K562 (cell line): ENCODE measurements at places on chromosomes 6 and 20. TPM values are rescaled to one million over a fixed set of nuclear protein-coding genes. Genes with fewer than 3 reads are reported as not detected.

Gene MUC22
- not detected in 2 replicates for total RNA-seq

DNA sequence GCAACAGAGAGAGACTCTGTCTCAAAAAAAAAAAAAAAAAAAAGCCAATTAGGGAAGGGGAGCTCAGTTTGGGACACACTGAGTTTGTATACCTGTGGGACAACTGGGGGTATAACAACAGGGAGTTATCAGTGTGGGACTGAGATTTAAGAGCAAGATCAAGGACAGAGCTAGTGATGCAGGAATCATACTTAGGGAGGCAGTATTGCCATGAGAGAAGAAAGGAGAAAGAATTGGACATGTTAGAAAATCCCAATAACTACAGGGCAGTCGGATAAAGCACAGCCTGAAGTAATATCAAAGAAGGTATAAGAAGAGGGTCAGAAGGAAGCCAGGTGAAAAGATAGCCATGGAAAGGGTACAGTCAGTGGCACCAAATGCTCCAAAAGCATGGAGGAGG, 121.2 kb downstream of the PTPRT start:
- no peaks in the 10 kb centered on the region for H3K36me3 ChIP-seq
- H3K27me3 ChIP-seq, result no peaks in the 10 kb centered on the region
- no peak overlapping the region for H3K27ac ChIP-seq
- DNase-seq, result no peak
- no peaks in the 10 kb centered on the region for H3K4me1 ChIP-seq
- no peak overlapping the region for H3K4me3 ChIP-seq

- DNase-seq, result no peak
- H3K4me1 ChIP-seq, result no peaks in the 10 kb centered on the region; the same call in 2 of the 3 replicates
- no peaks in the 10 kb centered on the region for H3K36me3 ChIP-seq
- H3K27me3 ChIP-seq, result no peaks in the 10 kb centered on the region
Measured at GRCh38 chr6:22068561-22069305, 228.1 kb downstream of the PRL start.

- H3K4me1 ChIP-seq, result no peaks in the 10 kb centered on the region
- H3K4me3 ChIP-seq, result no peak overlapping the region
- H3K27ac ChIP-seq, result no peak overlapping the region
- no peaks in the 10 kb centered on the region for H3K27me3 ChIP-seq
- no peak for DNase-seq
Measured at GRCh38 chr6:54981276-54981609, 134.7 kb downstream of the FAM83B start.

Gene FAM162B
- total RNA-seq, result not detected in 2 replicates

Gene NRN1
- not detected in 2 replicates for total RNA-seq

DNA sequence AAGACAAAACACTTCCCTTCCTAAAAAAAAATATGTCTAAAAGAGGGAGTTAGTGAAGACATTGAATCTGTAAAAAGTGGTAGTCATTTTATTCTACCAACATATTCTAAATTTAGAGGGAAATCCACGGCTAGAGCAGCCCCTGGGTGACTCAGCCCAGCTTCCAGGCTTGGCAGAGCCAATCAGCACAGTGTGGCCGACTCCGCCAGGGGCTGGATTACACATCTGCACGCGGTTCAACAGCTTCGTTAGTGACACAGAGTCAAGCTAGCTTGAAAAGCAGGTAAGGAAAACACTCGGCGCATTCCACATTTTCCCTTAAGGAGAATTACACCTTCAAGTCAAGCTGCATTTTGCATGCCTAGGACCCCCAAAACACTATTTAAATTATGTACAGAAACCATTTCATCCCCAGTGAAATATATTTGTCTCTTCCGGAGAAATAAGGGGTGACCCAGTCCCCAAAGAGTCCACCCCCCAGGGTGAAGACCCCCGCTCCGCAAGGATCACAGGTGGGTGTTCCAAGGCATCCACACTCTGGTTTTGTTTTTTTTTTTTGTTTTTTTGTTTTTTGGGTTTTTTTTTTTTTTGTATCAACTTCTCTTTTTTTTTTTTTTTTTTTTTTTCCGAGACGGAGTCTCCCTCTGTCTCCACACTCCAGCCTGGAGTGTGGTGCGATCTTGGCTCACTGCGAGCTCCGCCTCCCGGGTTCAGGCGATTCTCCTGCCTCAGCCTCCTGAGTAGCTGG, 58.4 kb upstream of the ARID1B start:
- H3K4me1 ChIP-seq, result peaks cover 33% of the 10 kb centered on the region
- H3K36me3 ChIP-seq, result no peaks in the 10 kb centered on the region

GRCh38 chr6:21908161-21908848, 314.8 kb downstream of the SOX4 start:
- H3K4me1 ChIP-seq, result no peaks in the 10 kb centered on the region
- no peak for DNase-seq
- H3K27ac ChIP-seq, result no peak overlapping the region
- H3K4me3 ChIP-seq, result no peak overlapping the region

GRCh38 chr6:157586476-157587126, 205.6 kb downstream of the ZDHHC14 start:
- H3K36me3 ChIP-seq, result no peaks in the 10 kb centered on the region; the same call in 2 of the 3 replicates
- H3K4me3 ChIP-seq, result no peak overlapping the region
- no peak overlapping the region for H3K27ac ChIP-seq
- DNase-seq, result no peak

Gene RAET1L
- not detected in 2 replicates for total RNA-seq

Gene DEFB118
- not detected in 2 replicates for total RNA-seq

Gene VIP
- not detected in 2 replicates for total RNA-seq

DNA sequence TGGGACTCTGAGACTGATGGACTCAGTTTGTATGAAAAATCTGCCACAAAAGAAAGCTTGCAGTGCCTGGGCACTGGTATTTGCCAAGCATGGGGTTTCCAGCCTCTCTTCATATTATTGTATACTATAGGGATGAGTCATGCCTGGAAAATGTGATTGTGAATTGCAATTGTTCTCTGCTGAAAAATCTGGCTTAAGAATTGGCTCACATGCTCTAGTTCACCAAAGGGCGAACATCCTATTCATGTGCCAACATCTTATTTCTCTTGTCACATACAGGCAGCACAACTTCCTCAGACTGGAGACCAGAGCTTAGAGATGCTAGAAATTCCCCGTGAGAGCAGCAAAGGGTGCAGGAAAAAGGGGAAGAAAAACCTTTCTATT, 103.6 kb upstream of the KCNK16 start:
- no peak overlapping the region for H3K4me3 ChIP-seq
- H3K4me1 ChIP-seq, result no peaks in the 10 kb centered on the region
- DNase-seq, result no peak
- H3K27ac ChIP-seq, result no peak overlapping the region
- H3K36me3 ChIP-seq, result no peaks in the 10 kb centered on the region

DNA sequence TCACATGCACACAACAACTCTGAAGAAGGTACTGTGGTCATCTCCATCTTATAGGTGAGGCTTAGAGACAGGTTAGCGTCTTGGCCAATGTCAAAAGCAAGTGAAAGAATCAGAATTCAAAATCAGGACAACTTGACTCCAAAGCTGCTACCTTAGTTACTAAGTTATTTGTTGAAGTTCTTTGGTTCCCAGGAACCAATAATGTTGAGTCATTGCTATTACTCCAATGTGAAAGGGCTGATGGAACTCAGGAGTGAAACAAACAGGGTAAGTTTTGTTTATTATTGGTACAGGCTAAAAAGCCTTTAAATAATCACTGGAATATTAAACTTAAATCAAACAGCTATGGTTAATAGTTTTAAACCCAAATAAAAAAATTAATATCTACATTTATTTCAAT, 111.1 kb downstream of the PDSS2 start:
- H3K4me1 ChIP-seq, result no peaks in the 10 kb centered on the region; the same call in 2 of the 3 replicates
- H3K4me3 ChIP-seq, result no peak overlapping the region
- H3K36me3 ChIP-seq, result no peaks in the 10 kb centered on the region
- H3K27me3 ChIP-seq, result no peaks in the 10 kb centered on the region

Gene SYNDIG1
- not detected in 2 replicates for total RNA-seq

Gene TRIM27
- total RNA-seq, result 122 and 127 TPM in 2 replicates

DNA sequence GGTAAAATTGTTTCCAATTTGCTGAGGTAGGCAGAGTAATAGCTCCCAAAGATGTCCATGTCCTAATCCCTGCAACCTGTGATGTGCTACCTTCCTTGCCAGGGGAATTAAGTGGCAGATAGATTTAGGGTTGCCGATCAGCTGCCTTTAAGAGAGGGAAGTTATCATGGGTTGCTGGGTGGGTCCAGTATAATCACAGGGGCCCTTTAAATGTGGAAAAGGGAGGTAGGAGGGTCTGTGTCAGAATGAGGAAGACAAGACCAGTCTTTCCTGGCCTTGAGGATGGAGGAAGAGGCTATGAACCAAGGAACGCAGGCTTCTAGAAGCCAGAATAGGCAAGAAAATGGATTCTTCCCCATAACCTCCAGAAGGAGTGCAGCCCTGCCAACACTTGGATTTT, 50.7 kb downstream of the CTCFL start:
- no peak overlapping the region for H3K4me3 ChIP-seq
- H3K27ac ChIP-seq, result no peak overlapping the region
- peaks cover 16% of the 10 kb centered on the region; the same call in 2 of the 3 replicates for H3K4me1 ChIP-seq
- no peaks in the 10 kb centered on the region for H3K27me3 ChIP-seq
- DNase-seq, result no peak
- no peaks in the 10 kb centered on the region for H3K36me3 ChIP-seq

DNA sequence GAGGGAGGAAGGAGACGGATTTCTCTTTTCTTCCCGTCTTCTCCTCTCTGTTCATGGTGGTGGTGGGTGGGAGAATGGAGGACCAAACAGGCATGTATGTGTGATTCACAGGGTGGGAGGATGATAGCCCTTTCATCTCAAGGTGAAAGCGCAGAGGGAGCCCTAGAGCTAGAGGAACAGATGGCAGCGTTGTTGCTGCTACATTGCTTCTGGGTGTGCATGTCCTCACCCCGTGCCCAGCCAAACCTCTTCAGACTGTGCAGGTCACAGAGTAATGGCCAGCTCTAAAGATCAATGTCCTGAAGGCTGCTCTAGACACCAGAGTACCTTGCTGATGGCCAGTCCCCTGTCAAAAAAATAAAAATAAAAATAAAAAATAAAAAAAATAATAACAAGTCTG, 301.8 kb downstream of the TBC1D7 start:
- DNase-seq, result no peak
- H3K36me3 ChIP-seq, result no peaks in the 10 kb centered on the region
- no peaks in the 10 kb centered on the region for H3K27me3 ChIP-seq
- H3K4me3 ChIP-seq, result no peak overlapping the region
- H3K4me1 ChIP-seq, result no peaks in the 10 kb centered on the region
- H3K27ac ChIP-seq, result no peak overlapping the region

DNA sequence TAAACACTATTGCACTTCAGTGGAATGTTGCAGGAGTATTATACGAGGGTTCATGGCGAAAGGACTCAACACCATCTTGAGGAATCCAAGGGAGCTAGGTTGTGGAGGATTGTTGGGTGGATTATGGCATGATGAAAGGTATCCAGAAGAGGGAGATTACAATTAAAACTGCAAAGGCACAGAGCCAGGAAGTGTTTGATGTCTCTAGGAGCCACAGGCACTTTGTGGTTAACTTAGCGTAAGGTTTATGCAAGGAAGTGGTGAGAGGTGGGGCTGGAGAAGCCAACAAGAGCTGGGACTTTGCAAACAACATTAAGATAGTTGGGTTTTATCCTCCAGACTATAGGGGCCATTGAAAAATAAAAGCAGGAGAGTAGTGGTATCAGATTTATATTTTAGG, 86.6 kb upstream of the TPD52L1 start:
- peaks cover 36% of the 10 kb centered on the region for H3K36me3 ChIP-seq
- H3K4me3 ChIP-seq, result no peak overlapping the region
- H3K27ac ChIP-seq, result no peak overlapping the region

GRCh38 chr6:164262348-164262747, 847.8 kb downstream of the QKI start:
- H3K4me3 ChIP-seq, result no peak overlapping the region
- H3K27ac ChIP-seq, result no peak overlapping the region
- H3K4me1 ChIP-seq, result no peaks in the 10 kb centered on the region

DNA sequence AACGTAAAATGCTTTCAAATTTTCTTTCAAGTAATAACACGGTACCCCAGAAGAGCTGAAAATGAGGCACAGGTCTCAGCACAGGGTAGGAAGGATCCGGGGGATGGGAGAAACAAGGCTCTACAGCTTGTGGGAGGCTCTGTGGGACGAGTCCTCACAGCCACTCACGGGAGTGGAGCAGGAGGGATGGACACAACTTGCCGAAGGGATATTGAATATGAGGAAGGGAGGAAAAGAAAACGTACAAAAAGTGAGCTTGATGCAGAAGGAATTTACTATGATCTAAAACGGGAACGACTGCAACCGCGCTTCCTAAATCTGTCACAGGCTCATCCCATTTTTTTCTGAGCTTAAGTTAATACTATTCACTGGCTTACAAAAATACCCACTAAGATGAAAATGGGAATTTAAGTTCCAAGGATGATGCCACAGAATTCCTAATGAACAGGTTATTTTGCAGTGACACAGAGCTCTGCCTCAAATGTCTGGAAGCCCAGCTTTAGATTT, 72.9 kb downstream of the FYN start:
- H3K4me1 ChIP-seq, result no peaks in the 10 kb centered on the region; the same call in 1 of the 2 replicates
- no peak overlapping the region for H3K4me3 ChIP-seq
- no peaks in the 10 kb centered on the region; the same call in 2 of the 3 replicates for H3K27me3 ChIP-seq
- no peak overlapping the region for H3K27ac ChIP-seq
- H3K36me3 ChIP-seq, result no peaks in the 10 kb centered on the region

- H3K4me3 ChIP-seq, result no peak overlapping the region
- peak; percentile 42 for DNase-seq
- peaks cover 3% of the 10 kb centered on the region; the same call in 1 of the 2 replicates for H3K4me1 ChIP-seq
Measured at GRCh38 chr6:12102350-12102749, 90.2 kb downstream of the HIVEP1 start.

Gene FAM50B
- 0.09 and 0.13 TPM in 2 replicates for total RNA-seq

- no peak overlapping the region for H3K4me3 ChIP-seq
- H3K4me1 ChIP-seq, result no peaks in the 10 kb centered on the region
- H3K36me3 ChIP-seq, result no peaks in the 10 kb centered on the region
- DNase-seq, result no peak
Measured at GRCh38 chr6:35209622-35210247, 4.0 kb upstream of the SCUBE3 start.

DNA sequence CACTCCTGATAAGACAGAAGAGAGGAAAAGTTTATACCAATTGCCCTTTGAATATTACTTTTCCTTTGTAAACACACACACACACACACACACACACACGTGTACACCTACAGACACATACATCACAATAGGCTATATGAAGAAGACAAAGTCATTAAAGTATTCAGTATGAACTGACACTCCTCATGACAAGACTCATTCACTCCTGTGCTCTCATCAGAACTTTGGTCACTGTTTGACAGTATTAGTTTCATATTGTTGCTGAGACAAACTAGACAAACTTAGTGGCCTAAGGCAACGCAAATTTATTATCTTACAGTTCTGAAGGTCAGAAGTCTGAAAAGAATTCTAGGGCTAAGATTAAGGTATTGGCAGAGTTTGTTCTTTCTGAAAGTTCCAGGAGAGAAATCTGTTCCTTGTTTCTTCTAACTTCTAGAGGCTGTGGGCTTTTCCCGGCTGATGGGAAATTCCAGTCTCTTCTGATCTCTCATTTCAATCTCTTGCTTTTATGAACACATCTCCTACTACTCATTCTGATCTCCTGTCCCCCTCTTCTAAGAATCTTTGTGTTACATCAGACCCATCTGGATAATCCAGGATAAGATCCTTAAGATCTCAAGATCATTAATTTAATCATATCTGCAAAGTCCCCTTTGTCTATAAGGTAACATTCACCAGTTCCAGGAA, 171.3 kb downstream of the HACE1 start:
- H3K27ac ChIP-seq, result no peak overlapping the region
- H3K4me3 ChIP-seq, result no peak overlapping the region
- DNase-seq, result no peak
- no peaks in the 10 kb centered on the region for H3K36me3 ChIP-seq
- H3K27me3 ChIP-seq, result no peaks in the 10 kb centered on the region
- H3K4me1 ChIP-seq, result no peaks in the 10 kb centered on the region
